Epithelial cell of esophagus (primary cell): ENCODE measurements at places on chromosomes 1 and 21.

- no peak for DNase-seq
Observed at GRCh38 chr1:186865253-186865652, 36.5 kb downstream of the PLA2G4A start.

DNA sequence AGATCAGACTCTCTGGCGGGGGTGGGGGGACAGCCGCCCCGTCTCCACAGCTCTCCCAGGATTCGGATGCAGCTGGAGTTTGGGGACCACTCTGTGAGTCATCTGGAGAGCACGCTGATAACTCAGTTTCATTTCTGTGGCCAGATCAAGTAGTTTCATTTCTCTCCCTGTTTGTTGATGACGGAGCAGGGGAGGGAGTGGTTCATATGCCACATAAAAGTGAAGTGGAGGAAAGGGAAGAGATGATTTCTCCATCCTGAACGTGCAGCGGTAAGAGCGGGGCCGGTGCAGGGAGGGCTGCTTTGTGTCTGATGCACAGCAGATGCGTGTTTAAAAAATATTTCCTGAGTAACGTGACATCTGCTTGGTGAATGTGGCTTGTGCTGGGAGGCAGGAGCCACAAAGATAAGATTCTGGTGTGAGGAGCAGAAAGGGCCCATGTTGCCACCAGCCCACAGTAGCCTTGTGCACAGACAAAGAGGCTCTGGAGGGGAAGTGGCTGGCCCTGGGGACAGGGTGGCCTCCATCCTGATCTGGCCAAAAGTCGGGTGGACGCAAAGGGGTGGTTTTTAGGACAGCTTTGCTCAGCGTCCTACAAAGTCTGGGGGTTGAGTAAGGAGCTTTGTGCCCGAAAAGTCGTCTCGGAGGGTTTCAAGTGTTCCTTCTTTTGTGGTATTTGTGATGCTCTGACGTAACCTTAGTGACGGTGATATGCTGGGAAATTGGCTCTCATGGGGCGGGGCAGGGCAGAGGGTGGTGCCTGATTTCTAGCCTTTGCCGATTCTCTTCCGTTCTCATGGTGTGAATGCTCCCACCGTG lies at the start of gene MX2:
MX2 (plus strand) TSS at position 242 of the 819 bp plus-strand sequence. CDS start 14,880 bp downstream, outside the sequence.
- no peak for DNase-seq

DNA sequence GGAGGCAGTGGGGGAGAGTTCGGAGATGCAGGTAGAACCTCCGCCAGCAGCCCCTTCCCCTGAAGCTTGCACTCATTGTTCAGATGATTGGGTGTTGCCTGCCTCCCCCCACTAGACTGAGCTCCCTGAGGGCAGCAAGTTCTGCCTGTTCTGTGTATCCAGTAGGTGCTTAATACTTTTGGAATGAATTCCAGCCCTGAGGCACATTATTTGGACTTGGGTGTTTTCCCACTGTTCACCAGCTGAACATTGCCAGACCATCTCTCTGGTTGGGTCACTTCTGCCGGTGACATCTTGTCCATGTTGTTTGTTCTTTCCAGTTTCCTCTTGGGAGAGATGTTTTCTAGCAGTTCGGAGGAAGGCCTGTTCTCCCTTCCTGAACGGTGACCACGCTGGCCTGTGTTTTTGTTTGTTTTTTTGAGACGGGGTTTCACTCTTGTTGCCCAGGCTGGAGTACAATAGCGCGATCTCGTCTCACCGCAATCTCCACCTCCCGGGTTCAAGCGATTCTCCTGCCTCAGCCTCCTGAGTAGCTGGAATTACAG lies 48.7 kb downstream of the SPSB1 start:
- DNase-seq = peak; percentile 25

- DNase-seq = no peak
Observed at GRCh38 chr1:173413271-173413707, 63.8 kb upstream of the PRDX6 start.

DNA sequence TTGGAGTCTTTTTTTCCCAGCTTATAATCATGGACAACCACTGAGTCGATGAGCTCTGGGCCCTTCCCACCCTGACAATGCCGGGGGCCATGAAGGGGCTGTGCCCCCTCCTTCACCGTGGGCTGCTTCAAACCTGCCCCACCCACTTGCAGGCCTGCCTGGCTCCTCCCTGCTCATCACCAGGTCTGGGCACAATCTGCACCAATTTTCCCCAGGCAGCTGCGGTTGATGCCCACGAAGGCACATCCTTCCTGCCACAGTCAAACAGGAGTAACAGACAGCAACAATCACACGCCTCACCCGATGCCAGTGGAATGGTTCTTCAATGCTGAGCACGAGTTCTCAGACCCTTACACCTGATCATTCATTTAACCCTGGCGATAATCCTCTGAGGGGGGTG lies 18.9 kb downstream of the PGLYRP3 start:
- no peak for DNase-seq

DNA sequence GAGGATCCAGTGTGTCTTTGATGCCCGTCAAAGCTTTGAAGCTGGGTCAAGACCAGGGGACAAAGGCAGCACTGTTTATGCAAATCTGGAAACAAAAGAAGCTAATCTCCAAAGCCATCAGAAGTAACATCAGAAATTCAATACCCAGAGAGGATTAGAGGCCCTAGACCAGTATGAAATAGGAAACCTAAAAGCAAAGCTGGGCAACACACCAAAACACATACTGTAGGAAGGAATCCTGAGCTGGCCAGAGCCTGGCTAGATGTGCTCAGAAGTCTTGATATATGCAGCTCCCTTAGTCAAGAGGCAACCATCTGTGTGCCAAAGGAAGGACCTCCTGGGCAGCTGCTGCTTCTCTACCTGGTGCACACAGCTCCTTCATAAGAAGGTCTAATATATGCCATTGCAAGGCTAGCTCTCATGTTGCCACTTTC lies 12.3 kb downstream of the COLGALT2 start:
- no peak for DNase-seq

- DNase-seq = peak; percentile 13
Observed at GRCh38 chr1:88035578-88035977, 648.5 kb upstream of the PKN2 start.
